Pancreas (tissue), 10 donors: ENCODE measurements at places on chromosomes 4 and X. TPM values are rescaled to one million over a fixed set of nuclear protein-coding genes. Genes with fewer than 3 reads are reported as not detected.

DNA sequence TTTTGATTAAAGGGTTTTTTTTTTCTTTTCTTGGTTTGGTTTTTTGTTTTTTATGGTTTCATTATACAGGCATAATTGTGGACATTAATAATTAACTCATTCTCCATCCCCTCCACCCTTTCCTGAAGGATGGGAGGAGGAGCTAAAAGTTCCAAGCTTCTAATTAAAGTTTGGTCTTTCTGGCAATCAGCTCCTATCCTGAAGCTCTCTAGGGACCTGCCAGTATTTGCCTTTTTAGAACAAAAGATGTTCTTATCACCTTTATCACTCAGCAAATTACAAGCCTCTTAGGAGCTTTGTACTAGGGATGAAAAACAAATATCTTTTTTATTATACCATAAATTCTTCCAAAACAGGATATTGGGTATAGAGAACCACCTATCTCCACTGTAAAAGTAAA is 589.8 kb downstream of the PDHA2 start:
- H3K4me1 ChIP-seq: no peaks in the 10 kb centered on the region
- H3K4me3 ChIP-seq: no peak overlapping the region
- no peaks in the 10 kb centered on the region for H3K27me3 ChIP-seq
- no peak overlapping the region for H3K27ac ChIP-seq
- H3K36me3 ChIP-seq: no peaks in the 10 kb centered on the region
- no peak for DNase-seq

GRCh38 chrX:111288841-111289240 is 18.6 kb upstream of the CAPN6 start:
- H3K27ac ChIP-seq: no peak overlapping the region
- H3K4me1 ChIP-seq: no peaks in the 10 kb centered on the region
- H3K36me3 ChIP-seq: no peaks in the 10 kb centered on the region
- H3K4me3 ChIP-seq: no peak overlapping the region

GRCh38 chr4:69568787-69569186 is 70.7 kb downstream of the UGT2A2 start:
- no peaks in the 10 kb centered on the region for H3K36me3 ChIP-seq
- no peak overlapping the region for H3K27ac ChIP-seq
- H3K27me3 ChIP-seq: no peaks in the 10 kb centered on the region
- no peak overlapping the region for H3K4me3 ChIP-seq
- no peak for DNase-seq

- H3K27ac ChIP-seq: peak overlapping the region; percentile 58
- H3K4me1 ChIP-seq: peaks cover 16% of the 10 kb centered on the region
- H3K27me3 ChIP-seq: no peaks in the 10 kb centered on the region
- H3K4me3 ChIP-seq: no peak overlapping the region
These were observed 8.0 kb downstream of the TBC1D14 start for GRCh38 chr4:6917461-6918271.

DNA sequence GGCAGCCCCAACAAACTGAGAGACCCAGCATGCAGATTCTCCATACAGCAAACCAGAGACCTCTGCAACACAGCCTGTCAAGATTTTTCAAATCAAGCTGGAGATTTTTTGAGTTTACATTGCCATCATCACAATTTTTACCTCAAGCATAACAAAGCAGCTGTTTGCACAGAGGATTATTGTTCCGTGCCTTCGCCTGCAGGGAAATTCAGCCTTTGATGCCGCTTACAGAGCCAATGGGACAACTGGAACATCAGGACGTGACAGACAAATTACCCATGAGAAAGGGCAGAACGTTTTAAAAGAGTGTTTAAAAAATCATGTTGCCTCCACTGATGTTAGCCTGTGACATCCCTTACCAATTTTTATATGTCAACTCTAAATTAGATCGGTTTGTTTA is 363.7 kb downstream of the FBXW7 start:
- DNase-seq: no peak
- H3K36me3 ChIP-seq: no peaks in the 10 kb centered on the region
- H3K27me3 ChIP-seq: no peaks in the 10 kb centered on the region
- no peak overlapping the region for H3K4me3 ChIP-seq
- H3K27ac ChIP-seq: no peak overlapping the region
- H3K4me1 ChIP-seq: no peaks in the 10 kb centered on the region

- DNase-seq: no peak
- no peaks in the 10 kb centered on the region for H3K27me3 ChIP-seq
- no peaks in the 10 kb centered on the region for H3K4me1 ChIP-seq
- no peaks in the 10 kb centered on the region for H3K36me3 ChIP-seq
- H3K27ac ChIP-seq: no peak overlapping the region
These were observed 177.4 kb upstream of the LEF1 start for GRCh38 chr4:108345862-108346817.

DNA sequence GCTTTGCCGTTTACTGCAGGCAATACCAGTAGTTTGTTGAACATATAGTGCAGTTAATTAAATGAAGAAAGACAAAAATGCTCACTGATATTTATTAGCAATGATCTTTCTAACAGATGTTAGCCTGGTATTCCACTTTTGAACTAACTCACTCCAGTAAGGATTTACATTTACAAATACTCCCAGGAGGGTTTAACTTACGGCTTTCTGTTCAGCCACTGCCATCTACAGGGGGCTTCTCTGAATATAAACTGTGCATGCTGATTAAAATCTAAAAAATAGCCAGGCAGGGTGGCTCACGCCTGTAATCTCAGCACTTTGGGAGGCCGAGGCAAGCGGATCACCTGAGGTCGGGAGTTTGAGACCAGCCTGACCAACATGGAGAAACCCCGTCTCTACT is 2.2 kb upstream of the SRD5A3 start:
- no peak overlapping the region for H3K27ac ChIP-seq
- no peak overlapping the region for H3K4me3 ChIP-seq
- no peaks in the 10 kb centered on the region for H3K27me3 ChIP-seq
- DNase-seq: no peak

Gene ENPP6
- total RNA-seq: not detected

Gene MAGEB2
- not detected for total RNA-seq
